ENCODE measurements at places on chromosomes 11 and 22.

GRCh38 chr11:91804042-91804441 is 420.6 kb upstream of the FAT3 start:
- DNase-seq, result no peak

- no peak for DNase-seq
Measured at GRCh38 chr11:112392904-112393303, 132.2 kb upstream of the PLET1 start.

- DNase-seq, result no peak
Measured at GRCh38 chr22:45518580-45518991, 15.9 kb downstream of the FBLN1 start.

- DNase-seq, result no peak
Measured at GRCh38 chr11:31711137-31711536, 100.0 kb downstream of the PAX6 start.

DNA sequence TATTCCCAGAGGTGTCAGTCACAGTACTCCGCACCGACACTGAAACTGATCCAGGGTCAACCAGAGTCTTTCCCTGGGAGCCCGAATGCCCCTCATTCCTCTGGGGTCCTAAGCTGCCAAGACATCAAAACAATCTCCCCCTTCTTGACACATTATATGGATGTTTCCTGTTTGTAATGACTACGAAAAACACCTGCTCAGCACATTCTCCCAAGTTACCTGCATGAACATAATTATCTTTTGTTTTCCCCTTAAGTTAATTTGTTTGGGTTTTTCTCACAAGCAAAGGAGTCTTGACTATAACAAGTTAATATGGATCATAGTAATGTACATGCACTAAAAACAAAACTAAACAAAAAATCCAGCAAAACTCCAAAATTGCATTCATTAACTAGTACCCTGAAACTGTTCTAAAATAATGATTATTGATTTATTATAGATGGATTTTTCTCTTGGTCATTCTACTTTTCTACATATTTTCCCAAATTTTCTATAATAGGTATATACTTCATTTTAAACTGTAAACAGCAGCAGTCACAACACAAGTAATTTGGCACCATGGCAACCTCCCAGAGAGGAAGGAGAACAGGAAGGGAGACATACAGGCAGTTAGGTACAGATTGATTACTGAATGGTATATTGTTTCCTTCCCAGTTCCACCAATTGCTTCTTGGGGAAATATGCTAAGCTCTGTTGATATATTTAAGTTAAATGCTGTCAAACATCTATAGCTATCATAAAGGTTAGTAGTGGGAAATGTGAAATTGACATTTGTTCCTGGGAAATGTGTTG is 631.5 kb downstream of the METTL15 start:
- DNase-seq, result no peak

DNA sequence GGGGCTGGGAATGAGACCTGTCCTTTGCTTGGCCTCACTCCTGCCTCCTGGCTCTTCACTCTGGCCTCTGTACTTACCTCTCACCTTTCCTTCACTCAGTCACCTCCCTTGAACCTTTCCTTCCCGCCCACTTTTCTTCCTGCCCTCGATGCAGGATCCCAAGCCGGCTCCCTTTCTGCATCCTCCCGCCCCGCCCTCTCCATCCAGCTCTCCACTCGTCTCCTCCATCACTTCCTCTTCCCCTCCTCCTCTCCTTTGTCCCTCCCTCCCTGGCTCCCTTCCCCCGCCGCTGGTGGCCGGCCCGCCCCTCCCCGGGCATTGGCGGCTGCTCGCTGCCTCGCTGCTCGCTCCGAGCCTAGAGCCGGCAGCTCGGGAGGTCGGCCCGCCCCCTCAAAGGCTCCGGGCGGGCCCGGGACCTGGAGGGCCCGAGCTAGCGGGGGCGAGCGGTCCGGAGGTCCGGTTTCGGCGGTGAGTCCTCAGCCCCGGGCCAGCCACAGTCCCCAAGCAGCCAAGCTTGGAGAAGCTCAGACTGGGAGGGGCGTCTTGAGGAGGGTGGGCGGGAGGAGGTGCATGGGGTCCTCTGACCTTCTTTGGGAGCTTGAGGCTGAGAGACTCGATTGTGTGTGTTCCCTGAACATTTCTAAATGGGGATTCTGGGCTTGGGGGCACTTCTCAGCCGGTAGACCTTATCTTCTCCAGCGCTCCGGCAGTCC is 13.8 kb downstream of the PHLDB1 start:
- DNase-seq, result no peak

DNA sequence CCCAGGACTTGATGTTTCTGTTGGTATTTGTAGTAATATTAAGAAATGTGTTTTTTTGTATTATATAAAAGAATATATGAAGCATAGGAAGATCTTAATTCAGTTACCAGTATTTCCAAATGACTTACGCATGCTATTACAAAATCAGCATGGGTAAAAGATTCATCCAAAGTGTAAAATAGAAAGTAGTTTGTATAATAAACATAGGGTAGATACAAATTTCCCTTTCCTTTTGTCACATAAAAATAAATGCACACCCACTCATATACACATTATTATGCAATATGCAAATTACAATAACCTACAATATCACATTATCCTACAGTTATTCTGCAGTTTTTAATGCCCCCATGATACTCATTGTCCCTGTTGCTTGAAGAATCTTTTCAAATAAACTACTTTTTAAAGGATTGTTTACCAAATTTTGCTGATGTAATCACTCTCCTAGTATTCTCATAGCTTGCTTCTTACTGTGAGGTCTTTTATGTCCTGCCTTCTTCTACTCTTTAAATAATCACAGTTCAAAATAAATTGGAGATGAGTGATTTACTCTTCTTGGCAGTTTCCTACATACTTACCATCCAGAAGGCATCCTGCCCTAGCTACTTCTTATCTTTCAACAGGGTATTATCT is 244.0 kb downstream of the CASP12 start:
- DNase-seq, result no peak

- no peak for DNase-seq
Measured at GRCh38 chr11:23263466-23263865, 403.2 kb upstream of the CCDC179 start.

- no peak for DNase-seq
Measured at GRCh38 chr11:13225038-13226001, 52.3 kb upstream of the BMAL1 start.

- DNase-seq, result no peak
Measured at GRCh38 chr11:120964857-120965256, 59.0 kb upstream of the TBCEL start.

DNA sequence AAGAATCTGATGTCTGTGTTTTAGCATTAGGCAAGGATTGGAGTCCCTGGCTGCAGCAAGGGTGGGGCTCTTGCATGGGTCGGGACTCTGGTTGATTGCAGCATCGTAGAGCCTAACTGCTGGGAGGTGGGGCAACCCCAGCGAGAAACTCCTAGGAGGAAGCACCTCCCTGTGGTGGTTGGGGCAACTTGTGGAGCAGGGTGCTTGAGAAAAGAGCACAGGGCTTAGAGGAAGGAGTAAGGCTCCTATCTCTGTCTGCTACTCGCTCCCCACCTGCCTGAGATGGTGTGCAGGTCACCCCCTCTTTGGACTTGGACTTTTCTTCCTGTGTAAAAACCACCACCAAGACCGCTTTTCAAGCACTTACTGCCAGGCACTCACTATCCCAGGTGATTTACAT is 15.6 kb downstream of the SREBF2 start:
- DNase-seq, result no peak

DNA sequence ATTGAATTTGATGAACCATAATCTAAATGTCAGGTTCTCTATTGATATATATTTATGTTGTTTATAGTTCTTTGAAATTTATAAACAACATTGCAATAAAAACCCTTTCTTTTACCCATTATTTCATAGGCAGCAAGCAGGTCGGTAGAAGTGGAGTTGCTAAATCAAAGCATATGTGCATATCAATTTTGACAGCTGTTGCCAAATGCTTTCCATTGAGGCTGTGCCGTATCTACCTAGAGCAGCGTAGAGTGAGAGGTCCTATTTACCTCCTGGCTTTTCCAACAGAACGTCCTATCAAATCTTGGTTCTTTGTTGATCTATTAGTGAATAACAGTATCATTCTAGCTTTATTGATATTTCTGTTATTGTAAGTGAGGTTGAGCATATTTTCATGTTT is 77.5 kb upstream of the SLC22A12 start:
- no peak for DNase-seq

DNA sequence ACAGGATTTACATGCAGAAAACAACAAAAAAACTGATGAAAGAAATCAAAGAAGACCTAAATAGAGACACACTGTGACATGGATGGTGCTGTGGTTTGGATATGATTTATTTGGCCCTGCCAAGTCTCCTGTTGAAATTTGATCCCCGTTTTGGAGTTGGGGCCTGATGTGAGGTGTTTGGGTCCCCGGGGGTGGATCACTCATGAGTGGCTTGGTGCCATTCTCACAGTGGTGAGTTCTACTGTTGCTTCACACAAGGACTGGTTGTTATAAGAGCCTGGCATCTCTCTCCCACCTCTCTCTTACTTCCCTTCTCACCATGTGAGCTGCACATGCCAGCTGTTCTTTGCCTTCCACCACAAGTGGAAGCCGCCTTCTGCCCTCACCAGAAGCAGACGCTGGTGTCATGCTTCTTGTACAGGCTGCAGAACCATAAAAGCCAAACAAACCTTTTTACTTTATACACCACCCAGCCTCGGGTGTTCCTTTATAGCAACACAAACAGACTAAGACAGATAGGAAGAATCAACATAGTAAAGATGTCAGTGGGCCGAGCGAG is 7.8 kb upstream of the RTL6 start:
- DNase-seq, result no peak

DNA sequence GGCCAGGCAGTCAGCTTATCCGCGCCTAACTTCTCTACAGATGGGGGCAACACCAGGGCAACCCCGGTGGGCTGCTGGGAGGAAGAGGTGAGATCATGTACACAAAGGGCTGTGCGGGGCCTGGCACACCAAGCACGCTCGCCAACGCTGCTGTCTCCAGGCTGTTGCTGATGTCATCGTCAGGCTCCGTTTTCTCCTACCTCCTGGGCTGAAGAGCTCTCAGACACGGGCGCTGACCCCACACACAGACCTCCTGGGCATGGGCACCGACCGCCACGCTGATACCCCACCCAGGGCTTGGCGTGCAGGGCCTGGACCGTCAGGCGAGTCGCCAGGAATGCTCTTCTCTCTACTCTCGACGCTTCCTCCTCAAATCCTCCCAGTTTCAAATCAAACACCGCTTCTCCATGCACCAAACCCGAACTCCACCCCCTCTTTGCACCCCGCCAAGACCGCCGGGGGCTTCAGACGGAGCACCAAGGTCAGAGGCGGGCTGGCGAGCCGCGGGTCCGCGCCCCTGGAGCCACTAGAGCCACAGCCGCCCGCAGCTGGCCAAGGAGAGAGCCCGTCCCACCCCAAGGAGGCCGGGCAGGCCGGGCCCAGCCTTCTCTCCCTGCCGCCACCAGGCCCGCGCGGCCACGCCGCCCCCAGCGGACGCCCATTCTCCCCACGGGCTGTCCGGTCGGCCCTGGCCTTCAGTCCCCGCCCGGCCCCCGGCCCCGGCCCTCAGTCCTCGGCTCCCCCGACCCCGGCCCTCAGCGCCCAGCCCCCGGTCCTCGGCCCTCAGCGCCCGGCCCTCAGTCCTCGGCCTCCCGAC is 772 bp downstream of the SBF1 start:
- DNase-seq, result no peak

- DNase-seq, result no peak
Measured at GRCh38 chr11:105192115-105192514, 52.5 kb upstream of the CARD18 start.

- no peak for DNase-seq
Measured at GRCh38 chr11:125091247-125091876, 20.1 kb downstream of the TMEM218 start.

DNA sequence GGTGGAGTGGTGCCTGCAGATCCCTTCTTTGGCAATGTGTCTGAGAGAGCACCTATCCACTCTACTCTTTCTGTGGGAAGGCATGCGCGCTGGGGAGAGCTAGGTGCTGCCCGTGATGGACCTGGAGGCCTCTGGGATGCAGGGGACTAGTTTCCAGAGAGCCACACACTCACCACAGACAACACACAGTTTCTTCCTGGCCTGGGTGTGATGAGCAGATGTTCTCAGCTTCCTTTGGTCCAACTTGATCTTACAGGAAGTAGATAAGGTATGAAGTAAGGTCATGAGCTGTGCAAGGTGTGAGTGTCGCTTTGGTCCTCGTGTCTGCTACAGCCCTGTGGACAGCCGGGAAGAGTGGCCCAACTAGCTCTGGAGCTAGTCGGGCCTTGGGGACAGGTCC is 27.3 kb upstream of the SUSD2 start:
- DNase-seq, result no peak

GRCh38 chr11:115629456-115630015 is 125.3 kb upstream of the CADM1 start:
- no peak for DNase-seq

DNA sequence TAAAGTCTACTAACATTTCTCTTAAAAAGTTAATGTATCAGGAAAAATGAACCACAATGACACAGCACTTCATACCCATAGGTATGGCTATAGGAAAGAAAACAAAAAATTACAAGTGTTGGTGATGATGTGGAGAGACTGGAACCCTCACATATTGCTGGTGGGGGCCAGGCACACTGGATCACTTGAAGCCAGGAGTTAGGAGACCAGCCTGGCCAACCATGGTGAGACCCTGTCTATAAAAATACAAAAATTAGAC is 26.7 kb downstream of the TCF20 start:
- no peak for DNase-seq

DNA sequence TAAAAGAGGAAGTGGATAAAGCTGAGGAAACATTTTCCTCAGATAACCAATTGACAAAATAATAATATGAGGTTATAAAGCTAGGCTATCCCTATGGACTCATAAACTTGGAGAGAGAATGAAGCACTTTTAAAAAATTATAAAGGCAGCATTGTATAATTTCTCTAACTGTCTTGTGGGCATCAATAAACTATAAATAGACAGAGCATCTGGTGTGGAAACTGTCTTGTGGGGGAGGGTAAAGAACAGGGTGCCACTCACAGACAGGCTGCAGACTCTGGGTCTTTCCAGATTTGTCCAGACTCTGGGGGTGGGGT is 333.5 kb downstream of the BUD13 start:
- DNase-seq, result no peak

DNA sequence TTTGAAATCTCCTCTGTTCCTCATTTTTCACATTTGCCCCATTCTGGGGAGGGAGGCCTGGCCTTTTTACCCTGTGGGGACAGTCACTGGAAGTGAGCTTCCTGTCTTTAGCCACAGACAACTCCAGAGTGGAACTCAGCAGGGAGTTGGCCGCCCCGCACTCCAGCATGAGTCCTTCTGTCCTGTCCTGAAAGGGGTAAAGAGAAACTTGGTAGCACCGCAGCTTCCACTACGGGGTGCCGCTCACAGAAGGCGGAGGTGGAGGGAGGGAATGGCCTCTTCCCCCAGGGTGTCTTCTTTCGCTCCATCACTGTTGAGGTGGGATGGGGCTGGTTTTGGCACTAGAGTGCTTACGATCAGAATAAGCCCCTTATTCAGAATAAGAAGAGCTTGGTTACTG is 132.2 kb downstream of the ST3GAL4 start:
- DNase-seq, result no peak

DNA sequence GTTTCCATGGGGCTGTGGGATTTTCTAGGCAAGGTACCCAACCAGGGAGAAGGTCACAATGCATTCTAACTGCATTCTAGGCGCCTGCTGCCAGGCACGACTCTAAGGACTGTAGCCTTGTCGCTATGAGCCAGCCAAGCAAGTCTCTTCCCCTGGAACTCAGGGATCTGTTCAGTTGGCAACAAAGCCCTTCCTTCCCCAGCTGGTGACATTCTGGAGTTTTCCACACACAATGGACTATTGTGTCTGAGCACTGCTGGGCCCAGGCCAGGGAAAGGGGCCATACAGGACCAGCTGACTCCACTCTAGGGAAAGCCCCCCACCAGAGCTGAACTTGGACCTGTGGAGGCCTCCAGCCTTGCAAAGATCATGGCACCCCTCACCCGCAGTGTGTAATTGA is 116.8 kb downstream of the RRAS2 start:
- DNase-seq, result no peak

GRCh38 chr22:23072077-23072910 is 2.0 kb downstream of the GNAZ start:
- DNase-seq, result no peak
